ENCODE measurements at places on chromosomes 12 and 14.

DNA sequence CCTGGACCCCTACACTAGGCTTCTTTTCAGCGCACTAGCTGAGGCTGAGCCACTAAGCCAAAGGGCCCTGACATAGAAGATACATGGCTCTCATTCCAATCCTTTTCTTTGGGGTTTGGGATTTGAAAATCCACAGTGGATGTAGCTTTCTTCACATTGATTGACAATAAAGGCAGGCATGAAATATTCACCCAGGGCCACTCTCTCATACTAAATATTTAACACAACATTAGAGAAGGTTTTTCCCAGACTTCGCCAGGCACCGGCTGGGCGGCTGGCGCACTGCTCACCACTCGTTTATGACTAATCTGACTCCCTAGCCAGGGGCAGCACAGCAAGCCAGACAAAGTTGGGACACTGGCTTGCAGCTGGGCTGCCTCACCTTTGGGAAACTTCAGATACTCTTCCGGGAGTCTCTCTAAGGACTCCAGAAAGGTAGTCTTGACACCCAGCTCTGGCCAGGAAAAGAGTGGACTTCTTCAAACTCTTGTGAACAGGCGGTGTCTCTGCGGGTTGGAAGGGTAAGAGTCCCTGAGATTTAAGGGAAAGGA lies 699 bp upstream of the HOXC11 start:
- no peak for DNase-seq

DNA sequence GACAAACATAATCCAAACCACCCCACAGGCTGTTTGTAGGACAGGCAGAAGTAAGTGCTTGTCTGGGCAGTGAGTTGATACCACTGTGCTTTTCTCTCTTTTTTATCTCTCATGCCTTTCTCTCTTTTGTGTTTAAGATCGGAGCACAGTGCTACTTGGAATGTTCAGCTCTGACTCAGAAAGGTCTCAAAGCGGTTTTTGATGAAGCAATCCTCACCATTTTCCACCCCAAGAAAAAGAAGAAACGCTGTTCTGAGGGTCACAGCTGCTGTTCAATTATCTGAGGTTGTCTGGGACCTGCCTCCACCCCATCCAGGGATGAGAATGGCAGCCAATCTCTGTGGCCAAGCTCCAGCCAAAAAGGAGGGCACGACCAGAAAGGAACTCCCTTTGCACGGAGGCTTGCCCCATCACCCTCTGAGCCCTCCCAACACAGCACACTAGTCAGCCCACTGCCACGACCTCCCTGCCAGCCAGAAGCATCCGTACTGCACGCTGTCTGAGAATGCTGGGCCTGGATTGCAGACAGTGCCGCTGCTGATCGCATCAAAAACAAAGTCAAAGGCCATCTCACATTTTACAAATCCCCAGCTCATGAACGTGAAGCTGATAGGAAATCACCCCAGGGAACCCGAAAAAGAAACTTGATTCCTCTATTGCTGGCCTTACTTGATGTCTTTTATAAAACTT lies 27.8 kb downstream of the GPHB5 start:
- no peak for DNase-seq

GRCh38 chr14:71815110-71815509 lies 117.1 kb upstream of the RGS6 start:
- DNase-seq: no peak

GRCh38 chr14:49970474-49971147 lies 77.7 kb downstream of the ARF6 start:
- DNase-seq: no peak

DNA sequence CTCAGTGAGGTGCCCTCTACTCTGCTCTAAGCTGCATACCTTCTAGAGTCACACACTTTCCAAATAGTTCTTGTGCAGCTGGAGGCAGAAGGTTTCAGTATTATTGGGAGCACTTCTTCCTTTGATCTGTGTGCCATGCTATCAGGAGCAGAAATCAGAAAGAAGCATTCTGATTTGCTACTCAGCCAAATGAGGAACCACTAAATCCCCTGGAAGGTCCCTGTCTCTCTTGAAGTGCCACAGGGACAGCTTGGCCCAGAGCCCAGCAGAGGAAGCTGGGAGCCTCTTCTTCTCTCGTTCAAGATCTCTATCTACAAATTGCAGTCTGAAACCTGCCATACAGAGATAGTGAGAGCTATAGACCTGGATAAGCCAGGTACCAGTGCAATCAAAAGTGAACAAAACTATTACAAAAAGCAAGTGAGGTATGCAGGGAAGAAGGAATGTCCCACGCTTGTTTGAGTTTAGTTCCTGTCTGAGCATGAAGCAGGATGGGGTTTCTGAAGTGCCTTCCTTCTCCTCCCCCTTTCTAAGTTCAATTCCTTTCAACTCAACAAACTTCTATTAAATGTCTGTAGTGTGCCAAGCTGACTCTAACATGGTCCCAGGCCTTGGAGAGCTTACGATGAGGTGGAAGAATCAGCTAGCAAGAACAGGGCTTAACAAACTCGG lies 100.9 kb upstream of the PARP11 start:
- DNase-seq: no peak

- no peak for DNase-seq
Observed at GRCh38 chr12:10563966-10564365, 49.4 kb downstream of the MAGOHB start.

DNA sequence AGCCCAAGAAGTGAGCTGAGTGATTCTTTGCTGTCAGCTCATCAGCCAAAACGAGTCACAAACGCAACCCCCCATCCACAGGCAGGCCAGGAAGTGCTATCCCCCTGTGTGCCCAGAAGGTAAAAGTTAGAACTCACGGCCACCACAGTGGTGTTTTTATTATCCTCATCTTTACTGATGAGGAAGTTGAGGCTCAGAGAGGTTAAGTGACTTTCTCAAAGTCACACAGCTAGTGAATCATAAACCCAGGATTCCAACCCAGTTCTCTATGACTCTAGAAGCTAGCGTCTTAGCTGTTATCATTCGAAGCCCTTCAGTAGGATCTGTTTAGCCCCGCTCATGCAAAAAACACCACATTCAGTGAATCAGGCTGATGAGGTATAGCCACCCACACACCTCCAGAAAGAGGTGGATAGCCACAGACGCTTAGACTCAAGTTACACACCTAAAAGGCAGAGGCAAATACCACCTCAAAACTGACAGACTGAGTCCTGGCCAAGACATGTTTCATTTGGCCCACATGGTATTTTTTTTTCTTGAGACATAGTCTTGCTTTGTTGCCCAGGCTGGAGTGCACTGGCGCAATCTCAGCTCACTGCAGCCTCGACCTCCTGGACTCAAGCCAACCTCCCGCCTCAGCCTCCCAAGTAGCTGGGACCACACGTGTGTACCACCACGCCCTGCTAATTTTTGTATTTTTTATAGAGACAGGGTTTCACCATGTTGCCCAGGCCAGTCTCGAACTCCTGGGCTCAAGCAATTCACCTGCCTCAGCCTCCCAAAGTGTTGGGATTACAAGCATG lies 100.7 kb downstream of the SCARB1 start:
- no peak for DNase-seq

GRCh38 chr12:45726603-45727300 lies 2.8 kb upstream of the ARID2 start:
- DNase-seq: no peak

DNA sequence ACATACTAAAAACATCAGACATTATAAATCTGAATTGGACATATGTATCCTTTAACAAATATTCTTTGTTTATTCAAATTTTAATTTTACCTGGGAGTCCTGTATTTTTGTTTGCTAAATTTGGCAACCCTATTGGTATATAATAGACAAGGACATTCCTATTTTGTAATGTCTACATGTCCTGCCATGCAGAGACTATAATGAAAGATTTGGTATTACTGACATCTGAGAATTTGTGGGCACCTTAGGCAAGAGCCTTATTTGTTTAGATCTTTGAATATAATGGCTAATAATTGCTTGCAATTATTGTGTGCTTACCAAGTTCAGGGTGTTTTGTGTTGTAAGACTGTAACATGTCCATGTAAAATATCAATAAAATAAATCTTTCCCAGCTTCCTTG lies 334.4 kb downstream of the KCNH5 start:
- DNase-seq: no peak

DNA sequence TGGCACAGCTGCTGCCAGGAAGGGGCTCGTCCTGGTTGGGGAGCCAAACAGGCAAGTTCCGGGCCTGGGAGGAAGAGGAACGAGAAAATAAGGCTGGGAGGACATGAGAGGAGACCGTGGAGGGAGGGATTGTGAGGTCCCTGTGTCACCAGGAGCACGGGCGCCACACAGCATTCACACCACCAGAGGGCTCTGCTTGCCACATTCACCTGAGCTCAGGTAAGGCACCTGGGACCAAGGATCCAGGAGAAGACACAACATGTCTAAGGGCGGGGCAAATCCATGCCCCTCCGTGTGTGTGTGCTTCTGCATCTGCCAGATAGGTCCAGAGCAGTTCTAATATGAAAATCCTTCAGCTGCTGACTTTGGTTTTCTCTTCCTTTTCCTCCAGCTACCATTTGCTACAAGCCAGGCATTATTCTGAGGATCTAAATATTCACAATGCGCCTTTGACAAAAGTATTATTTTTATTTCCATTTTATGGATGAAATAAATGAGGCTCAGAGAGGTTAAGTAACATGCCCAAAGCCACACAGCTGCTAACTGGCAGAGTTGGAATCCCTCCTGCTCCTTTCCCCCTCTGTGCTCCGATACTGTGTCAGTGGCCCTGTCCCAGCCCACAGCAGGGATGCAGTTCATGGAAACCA lies 14.6 kb downstream of the RAPGEF3 start:
- DNase-seq: peak; percentile 20
